ENCODE measurements at places on chromosomes 5 and 9.
A peak's percentile ranks its signal among the peaks of the same experiment; 100 is the strongest.

DNA sequence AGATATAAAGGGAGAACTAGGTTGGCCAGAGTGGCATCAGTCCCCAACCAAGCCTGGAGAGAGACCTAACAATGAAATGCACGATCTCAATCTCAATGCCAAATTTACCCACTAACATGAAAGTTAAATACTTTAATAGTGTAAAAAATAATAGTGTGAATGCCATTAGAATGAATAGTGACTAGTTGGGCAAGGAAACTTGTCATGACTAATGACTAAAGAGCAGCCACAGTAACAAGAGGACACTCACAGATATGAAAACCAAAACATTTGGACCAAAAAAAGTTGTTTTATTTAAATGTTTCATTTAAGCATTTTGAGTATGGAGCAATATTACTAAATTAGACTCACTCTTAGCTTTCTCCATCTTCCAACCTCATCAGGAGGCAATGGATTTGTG, 1853.8 kb downstream of the EFNA5 start:
- no peak for DNase-seq

DNA sequence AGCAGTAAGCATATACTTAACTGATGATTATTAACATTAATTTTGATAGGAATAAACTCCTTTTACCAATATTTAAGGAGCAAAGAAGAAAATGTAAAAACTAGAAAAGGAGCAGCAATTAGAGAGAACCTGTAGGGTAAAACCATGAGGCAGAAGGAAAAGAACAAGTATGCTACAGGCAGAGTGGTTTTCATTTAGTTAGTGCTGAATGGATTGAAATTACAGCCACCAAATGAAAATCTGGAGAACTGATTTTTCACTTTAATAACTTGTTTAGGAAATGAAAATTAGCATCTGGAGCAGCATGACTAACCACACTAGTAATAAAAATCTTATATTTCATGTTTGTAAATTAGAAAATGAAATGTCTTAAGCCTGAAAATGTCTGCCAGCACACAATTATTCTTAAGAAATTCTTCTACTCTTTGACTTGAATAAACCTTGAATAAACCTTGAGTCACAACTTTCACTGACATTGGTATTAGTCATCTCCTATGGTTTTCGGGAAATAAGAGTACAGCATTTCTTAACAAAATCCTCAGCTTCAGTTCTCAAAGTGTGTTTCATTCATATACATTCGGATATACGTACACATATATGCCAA, 1504.9 kb upstream of the C9orf72 start:
- no peak for DNase-seq

DNA sequence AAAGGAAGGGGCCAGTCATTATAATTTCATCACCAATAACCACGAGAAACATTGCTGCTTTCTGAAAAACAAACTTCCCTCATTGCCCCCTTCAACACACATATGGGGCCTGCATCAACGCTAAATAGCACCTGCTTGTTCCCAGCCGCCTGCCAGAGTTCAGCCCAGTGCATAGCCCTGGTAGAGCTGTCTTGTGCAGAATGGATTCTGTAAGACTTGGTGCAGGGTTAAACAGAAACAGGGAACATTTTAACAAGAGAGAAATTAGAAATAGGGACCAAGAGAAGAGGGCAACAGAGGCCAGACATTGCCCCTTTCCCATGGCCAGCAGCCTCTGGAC, 56.7 kb downstream of the UBE2QL1 start:
- DNase-seq = no peak

- no peak for DNase-seq
Observed at GRCh38 chr5:121399879-121400278, 451.8 kb upstream of the FTMT start.

DNA sequence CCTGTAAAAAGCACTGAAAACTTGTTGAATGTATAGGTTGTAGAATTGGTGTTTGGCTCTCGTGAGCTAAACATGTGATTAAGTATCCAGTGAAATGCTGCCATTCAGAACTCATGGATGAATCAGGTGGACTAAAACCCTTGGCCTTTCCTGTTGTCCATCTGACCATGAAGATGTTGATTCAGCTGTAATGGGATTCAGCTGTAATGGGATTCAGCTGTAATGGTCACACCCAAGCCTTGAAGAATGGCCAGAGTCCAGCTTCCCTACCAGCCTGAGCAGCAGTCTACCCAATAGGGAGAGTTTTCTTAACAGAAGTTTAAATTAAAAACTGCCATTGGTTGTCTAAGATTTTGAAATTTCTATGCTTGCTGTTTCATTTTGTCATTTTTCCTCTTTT, 18.1 kb downstream of the MAMDC2 start:
- no peak for DNase-seq

- no peak for DNase-seq
Observed at GRCh38 chr5:133821311-133821741, 147.1 kb downstream of the C5orf15 start.

- DNase-seq = no peak
Observed at GRCh38 chr5:138961221-138961620, 86.1 kb upstream of the LRRTM2 start.

- DNase-seq = no peak
Observed at GRCh38 chr9:105278751-105279150, 34.3 kb downstream of the SLC44A1 start.

- DNase-seq = peak; percentile 73
Observed at GRCh38 chr5:180080486-180081280, 9.1 kb upstream of the RNF130 start.

- peak; percentile 35 for DNase-seq
Observed at GRCh38 chr9:1047591-1048230, 2.4 kb upstream of the DMRT2 start.

DNA sequence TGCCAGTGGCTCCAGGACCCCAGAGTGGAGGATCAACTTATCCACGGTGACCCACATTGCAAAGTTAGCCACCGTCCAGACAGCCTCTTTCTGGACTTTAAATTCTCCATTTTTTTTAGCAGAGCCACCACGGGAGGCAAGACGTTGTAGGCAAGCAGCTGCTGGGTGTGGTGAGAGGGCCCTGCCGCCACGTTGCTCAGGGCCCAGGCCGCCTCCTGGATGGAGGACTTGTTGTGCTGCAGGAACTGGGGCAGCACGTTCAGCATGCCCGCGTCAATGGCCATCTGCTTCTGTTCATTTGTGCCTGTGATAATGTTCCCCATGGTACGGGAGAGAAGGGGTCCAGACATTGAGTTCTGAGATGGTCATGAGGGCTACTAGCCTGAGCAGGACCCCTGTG, 114.3 kb upstream of the POC5 start:
- no peak for DNase-seq

GRCh38 chr9:93826905-93827544, 128.1 kb downstream of the BARX1 start:
- DNase-seq = peak; percentile 29

GRCh38 chr9:90287567-90288274, 354.9 kb downstream of the DIRAS2 start:
- no peak for DNase-seq
